Fibroblast of upper back skin (primary cell): ENCODE measurements at places on chromosomes 1 and 21.
A peak's percentile ranks its signal among the peaks of the same experiment; 100 is the strongest.

DNA sequence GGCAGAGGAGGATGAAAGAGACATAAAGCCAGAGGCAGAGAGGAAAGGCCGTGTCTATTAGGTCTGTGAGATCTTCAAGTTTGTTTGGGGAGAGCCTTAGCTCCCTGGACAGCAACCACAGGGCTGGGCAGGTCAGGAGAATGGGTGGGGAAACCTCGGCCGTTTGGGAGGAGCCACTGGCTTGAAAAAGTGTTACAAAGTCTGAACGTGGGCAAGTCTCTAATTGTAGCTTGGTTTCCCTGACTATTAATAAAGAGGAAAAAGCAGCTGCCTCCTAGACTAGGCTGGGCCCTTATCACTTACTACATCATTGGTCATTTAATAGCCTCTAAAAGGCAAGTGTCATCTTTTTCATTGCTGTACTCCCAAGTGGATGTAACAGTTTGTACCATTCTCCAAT is at the start of gene CCDC17:
Gene CCDC17, minus strand, starts transcription at position 83 of the 400 bp plus-strand sequence. CDS start 145 bp downstream, outside the sequence.
- DNase-seq = no peak

- no peak for DNase-seq
Observed at GRCh38 chr1:60731321-60731720, 351.0 kb upstream of the NFIA start.

DNA sequence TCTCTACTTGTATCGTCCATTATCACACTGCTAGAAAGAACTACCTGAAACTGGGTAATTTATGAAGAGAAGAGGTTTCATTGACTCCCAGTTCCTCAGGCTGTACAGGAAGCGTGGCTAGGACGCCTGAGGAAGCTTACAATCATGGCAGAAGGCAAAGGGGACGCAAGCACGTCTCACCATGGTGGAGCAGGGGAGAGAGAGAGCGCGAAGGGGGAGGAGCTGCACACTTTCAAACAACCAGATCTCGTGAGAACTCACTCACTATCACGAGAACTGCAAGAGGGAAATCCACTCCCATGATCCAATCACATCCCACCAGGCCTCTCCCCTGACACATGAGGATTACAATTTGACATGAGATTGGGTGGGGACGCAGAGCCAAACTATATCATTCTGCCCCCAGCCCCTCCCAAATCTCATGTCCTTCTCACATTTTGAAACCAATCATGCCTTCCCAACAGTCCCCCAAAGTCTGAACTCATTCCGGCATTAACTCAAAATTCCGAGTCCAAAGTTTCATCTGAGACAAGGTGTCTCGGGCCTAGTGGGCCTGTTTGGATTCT is 8.0 kb downstream of the MMEL1 start:
- DNase-seq = no peak

- DNase-seq = no peak
Observed at GRCh38 chr1:60835649-60836048, 246.7 kb upstream of the NFIA start.

DNA sequence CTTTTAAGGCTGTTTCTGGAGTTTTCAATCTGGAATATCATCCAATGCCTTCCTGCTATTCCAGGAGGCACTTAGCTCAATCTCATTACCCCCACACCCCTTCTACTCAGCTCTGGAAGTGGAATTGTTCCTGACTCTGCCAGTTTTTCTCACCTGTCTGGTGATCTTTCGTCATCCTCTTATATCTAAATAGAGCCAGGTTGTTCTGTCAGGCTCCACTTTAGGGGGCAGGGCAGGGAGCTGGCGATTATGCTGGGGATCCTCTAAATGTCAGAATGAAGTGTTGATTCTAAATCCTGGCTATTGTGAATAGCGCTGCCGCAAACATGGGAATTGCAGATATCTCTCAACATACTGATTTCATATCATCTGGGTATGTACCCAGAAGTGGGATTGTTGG is 63.6 kb upstream of the ETV3 start:
- DNase-seq = no peak

DNA sequence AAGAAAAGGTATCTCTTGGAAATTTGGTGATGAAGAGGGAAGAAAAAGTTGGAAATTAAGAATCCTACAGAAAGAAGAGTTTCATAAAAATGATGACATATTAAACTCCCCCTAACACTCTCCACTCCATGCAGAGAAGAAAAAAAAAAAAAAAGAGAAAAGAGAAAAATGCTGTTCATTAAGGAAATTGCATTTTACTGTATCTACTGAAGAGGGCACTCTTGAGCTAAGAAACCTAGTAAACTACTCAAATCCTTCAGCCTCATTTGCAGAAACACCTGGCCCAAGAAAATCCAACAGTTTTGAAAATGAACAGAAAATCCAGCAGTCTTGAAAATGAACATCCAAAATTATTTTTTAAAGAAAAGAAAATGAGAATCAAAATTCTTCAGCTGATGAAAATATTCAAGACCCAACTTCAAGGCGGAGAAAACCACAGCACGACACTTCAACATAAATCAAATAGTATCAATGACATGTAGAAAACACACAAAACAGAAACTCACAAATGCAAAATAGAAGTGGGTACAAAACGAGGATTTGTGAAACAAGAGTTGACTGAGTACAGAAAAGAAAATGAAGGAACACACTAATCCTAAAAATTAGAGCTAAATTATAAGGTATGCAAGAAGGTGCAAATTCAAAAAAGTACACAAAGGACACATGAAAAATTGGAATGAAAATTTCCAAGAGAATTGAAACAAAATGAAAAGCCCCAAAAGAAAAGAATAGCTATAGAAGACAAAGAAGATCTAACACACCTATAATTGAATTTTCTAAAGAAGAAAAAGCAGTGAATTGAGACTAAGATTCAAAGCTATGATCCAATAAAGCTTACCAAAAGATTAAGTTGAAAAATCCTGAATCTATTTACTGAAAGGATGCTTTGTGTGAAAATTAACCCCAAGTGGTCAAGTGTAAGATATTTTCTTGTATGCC is 73.2 kb upstream of the DNAJC6 start:
- peak; percentile 45 for DNase-seq

DNA sequence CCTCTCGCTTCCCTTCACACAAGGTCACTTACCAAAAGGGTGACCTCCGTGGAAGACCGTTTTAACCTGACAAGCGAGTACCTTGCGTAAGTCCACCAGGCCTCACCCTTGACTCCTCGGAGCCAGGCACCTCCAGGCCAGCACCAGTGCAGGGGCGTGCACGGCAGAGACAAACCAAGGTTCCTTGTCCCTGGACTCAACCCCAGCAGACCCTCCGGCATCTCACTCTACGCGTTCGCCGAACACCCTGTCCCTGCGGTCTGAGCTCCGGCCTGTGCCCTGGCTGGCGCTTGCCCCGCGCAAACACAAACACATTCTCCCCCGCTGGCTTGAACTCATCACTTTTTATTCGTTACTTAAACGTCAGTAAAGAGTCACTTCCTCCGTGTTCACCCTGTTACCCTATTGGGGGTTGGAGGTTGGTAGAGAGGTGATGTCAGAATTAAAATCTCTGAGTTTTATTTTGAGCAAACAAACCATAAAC is 4.5 kb downstream of the TBX15 start:
- peak; percentile 77 for DNase-seq

DNA sequence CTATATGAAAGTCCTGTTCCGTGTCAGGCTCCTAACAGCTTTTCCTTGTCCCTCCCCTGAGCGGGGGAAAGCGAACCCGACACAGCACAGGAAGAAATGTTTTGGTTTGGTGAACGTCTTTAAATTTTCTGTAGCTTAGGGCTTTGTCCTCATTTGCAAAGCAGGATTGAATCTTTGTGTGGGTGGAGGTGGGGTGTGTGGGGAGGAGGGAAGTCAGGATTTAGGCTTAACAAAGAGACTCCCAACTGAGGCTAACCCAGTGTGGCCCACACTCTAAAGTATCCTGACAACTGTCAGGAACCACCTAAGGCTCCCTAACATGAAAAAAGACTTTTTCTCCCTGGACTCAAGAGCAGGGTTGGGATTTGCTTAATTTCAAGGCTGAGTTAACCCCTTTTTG is 376.2 kb upstream of the C1orf174 start:
- DNase-seq = no peak

GRCh38 chr1:235864931-235865525 is 1.7 kb downstream of the LYST start:
- DNase-seq = no peak

- peak; percentile 75 for DNase-seq
Observed at GRCh38 chr1:207672522-207673130, 27.7 kb downstream of the CR1L start.

DNA sequence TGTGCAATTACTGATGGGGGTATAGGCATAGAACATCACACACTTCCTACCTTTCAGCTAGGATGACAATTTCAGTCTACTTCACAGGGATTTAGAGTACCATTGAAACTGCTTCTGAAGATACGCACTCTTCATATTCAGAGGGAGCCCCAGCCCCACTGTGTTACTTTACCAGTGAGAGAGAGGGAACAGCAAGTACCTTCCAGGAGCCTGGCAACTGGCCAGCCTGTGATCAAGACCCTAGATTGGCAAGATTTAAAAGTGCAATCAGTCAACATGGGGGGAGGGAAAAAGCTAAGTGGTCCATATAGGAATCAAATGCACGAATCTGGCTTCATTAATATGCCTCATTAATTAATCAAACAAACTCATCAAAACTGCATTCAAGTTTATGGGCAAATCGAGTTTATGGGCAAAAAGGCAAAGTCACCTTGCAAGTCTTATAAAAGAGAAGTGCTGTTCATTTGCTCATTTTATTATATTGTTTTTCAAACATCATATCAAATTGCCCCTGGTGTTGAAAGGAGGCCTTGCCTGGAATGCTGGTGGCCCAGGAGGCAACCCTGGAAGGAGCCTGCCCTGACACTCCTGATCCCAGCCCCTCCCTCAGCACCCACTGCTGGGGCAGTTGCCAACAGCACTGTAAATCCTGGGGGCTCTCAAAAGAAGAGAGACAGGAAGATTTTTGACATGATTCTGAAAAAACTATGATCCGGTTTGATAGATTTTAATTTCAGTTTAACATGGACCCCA is 184.9 kb upstream of the DPT start:
- no peak for DNase-seq

DNA sequence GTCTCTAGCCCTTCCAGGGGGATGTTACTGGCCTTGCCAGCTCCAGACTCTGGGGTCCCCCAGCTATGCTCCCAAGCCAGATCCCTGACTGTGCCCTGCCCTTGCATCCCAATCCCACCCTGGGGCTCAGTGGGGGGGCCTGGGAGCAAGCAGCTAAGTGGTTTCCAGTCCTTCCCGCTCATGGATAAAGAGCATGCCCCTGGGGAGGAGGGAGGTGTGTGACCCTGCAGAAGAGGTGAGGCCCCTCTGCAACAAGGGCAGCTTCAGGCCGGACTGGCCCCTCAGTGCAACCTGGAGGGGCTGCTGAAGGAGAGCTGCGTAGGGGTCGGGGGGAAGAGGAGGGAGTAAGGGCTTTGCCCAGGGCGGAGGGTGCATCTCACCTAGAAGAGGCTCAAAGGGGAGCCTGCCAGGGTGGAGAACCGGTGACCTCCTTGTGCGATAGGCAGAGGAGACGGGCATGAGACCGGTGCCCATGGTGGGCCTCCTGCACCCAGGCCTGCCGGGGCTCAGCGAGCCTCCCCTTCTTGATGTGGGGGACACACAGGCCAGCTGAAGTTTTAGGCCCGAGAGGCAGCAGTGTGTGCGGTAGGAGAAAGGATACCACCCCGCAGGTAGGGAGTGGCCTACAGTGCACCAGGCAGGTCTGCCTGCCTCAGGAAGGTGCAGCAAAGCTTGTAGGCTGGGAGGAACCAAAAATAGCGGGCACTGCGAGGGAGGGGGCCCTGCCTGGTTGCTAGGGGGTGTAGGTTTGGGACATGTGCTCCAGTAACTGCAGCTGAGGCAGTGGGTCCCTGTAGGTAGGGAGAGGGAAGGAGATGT is 3.1 kb downstream of the OBSCN start:
- no peak for DNase-seq

- DNase-seq = no peak
Observed at GRCh38 chr1:104592926-104593325, 843.2 kb downstream of the AMY1C start.
